GDM1 (cell line): ENCODE measurements at places on chromosomes 6 and 20.

GRCh38 chr6:88585276-88585692, 378.1 kb downstream of the RNGTT start:
- no peak for DNase-seq

- DNase-seq: no peak
These were observed 40.7 kb downstream of the PYGB start for GRCh38 chr20:25288291-25289181.

DNA sequence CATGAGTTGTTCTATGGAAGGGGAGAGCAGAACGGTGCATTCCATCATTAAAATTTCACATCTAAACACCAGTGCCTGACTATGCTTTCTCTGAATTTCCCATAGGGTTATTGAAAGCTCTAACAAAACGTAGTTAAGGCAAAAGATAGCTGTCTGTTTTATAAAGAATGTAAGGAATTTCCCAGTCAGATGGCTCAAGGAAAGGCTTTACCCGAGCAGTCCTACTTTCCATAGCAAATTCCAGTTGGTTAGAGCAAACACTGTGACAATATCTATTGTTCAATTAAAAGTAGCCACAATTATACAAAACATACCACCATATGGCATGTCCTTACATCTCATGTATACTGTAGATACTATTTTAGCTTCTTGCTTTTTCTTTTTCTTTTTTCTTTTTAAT, 1059.5 kb upstream of the FLRT3 start:
- DNase-seq: no peak

DNA sequence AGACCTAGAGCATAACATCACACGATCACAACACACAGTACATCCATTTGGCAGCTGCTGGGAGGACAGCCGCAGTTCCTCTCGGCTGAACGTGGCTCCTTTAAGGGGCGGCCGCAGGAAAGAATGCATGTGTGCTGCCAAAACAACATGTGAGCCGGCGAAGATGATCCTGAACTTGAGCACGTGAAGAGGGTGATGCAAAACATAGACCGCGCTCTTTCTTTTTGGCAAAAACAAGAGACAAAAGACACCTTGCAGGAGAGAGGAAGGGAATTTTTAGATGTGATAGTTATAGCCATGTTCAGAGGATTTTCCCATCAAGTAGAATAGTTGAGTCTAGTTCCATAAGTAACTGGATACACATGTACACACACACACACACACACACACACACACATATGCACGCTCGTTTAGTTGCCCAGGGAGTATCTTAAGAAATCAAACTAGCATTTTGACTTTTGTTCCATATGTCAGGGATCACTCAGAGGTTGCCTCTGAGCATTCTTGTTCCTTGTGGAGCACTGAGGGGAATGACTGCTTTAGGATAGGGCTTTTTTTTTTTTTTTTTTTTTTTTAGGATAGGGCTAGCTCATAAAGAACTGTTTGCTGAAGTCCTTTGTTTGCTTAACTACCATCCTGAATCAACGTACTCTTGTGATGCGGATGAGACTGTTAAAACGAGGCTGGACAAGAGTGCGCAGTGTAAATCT, 21.7 kb upstream of the RANBP9 start:
- DNase-seq: no peak

DNA sequence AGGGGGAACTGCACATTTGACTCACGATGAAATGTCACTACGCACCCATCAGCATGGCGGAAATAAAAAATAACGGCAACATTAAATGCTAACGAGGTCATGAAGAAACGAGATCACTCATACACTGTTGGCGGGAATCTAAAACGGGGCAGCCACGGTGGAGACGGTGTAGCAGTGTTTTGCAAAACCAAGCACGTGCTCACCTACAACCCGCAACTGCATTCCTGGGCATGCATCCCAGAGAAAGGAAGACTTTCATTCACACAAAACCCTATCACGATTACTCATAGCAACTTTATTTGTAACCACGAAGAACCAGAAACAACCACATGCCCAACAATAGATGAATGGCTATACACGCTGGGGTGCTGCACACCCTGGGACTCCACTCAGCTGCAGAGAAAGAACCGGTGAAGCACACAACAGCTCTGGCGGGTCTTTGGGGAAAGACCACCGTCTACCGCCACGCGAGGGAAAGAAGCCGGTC, 77.0 kb downstream of the YTHDF1 start:
- DNase-seq: no peak

DNA sequence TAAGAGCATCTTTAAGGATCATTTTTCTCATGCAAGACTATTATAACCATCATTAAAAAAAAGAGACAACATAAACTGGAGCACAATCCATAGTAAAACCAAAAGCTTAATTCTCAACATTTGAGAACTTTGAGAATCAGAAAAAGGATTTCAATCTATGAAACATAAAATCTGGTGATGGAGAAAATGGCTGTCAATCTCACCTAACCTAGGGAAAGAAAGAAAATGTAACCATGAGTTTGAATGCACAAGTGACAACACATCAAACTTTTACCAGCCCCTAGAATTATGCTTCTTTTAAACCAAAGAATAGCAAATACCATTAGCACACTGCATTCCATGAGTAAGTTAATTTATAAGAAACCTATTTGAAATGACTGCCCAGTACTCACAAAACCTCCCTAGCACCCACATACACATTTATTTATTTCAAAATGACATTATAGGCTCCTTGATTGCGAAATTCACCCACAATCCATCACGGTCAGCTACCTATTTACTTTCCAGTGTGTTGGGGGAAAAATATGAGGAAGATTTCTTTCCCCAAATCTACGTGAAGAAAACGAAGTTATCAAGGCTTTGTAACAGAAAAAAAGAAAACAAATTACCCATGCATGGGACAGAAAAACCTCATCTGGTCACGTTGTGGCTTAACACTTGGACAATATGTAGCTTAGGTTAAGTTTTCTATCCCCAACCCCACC, 828 bp downstream of the ASCC3 start:
- no peak for DNase-seq

DNA sequence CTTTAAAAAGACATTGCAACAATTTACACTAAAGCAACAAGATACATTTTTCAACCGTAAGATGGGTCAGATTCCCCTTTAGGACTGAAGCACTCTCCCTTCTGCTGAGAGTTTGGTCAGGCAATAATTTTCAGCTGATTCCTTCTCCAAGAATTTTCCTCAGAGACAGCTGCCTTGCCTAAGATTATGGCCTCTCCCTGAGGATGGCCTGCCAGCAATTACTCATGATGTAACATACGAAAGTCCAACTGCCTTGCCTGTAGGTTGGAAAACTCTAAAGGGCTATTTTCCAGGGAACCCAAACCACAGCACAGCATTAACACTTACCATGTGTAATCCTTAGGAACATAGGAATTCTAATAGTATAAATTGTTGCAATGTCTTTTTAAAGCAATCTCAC, 229.1 kb upstream of the FLRT3 start:
- DNase-seq: no peak

DNA sequence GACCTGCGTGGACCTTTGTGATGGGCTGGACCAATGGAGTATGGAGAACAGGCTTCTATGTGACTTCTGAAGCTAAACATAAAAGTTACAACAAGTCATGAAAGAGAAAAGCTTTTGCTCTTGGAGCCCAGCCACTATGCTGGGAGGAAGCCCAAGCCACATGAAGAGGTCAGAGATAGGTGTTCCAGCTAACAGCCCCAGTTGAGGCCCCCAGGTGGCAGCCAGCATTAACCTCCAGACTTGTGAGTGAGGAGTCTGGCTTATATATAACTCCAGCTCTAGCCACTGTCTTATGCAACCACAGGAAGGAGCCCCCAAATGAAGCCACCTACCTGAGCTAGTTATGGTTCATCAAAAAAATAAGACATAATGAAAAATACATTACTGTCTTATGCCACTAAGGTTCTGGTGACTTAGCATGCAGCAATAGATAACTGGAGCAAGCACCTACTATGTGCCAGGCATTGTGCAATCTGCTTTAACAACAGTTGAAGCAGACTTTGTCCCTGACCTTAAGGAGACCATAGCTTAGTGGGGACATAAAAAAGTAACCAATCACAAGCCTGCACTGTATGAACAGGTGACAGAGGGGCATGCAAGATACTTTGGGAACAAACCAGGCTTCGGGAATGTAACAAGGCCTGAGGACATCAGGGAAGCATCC, 599.6 kb downstream of the PTPRT start:
- DNase-seq: no peak

GRCh38 chr6:79657238-79657637, 26.1 kb downstream of the SH3BGRL2 start:
- DNase-seq: no peak

- no peak for DNase-seq
These were observed 686.6 kb upstream of the GJE1 start for GRCh38 chr6:141445928-141446628.

DNA sequence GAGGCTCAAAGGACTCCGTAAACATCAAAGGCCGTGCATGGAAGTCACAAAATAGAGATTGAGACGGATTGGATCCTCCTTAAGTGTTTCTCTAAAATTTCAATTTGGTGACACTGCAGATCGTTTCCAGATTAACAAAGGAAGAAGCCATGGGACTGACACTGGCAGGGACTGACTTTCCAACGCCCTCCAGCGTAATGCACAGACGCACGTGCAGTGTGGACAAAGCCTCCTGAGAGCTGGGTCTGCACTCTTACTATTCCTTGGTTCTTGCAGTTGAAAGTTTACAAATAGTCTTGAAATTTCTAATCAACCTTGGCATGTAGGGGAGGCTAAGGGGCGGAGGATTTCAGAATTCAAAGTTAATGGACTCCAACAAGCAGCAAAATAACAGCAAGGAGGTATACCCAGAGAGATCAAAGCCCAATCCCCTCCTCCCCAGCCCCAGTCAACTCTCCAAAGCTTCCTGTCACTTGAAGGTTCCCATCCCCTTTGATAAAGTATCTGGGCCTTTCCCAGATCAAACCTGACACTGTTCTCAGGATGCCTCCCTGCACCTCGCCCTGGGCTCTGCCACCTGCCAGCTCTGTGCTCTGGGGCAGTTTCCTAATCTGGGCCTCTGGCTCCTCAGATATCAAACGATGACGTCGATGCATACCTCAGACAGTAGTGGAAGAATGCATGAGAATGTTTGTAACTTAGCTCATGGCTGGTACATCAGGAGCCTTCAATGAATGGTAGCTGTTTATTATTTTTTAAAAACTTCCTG, 106.5 kb upstream of the TRAF3IP2 start:
- DNase-seq: no peak

GRCh38 chr6:47686411-47686810, 12.0 kb upstream of the ADGRF4 start:
- no peak for DNase-seq

GRCh38 chr6:75830959-75831885, 82.2 kb downstream of the MYO6 start:
- no peak for DNase-seq

DNA sequence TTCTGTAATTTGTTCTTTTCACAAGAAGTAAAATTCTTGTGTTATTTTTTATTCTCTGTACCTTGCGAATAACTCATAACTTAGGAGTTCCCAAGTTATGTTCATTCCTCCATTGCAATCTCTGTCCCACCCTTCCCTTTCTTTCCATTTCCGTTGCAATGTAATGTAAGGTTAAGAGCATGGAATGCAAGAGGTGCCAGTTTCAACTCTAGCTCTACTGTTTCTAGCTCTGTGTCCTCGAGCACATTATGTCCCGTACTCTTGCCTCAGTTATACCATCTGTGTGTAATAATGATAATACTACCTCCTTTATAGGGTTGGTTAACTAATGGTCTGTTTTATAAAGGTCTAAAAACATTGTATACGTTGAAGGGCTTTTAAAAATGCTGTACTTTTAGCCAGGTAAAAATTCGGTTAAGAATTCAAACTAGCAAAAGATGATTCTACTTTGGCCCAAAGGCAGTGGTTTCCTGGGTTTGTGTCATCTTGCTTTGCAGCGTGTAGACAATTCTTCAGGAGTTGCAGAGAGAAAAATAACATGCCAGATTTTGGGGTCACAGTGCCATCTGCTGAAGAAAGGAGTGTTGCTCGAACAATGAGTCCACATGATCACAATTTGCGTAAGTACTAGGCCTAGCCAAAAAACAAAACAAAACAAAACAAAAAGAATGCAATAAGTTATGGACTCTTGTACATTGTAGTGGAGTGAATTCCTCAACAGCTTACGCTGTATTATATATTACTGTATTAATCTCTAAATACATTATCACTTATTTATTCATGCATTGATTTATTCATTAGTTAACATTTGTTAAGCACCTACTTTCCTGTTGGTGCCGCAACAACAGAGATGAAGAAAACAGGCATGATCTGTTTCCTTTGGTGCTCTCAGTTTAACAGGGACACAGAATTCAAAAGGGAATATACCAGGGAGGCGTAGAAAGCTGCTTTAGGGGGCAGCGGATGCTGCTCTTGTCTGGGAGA, 10.0 kb upstream of the PFDN4 start:
- no peak for DNase-seq

- DNase-seq: no peak
These were observed 39.1 kb downstream of the SUN5 start for GRCh38 chr20:32965115-32965514.

DNA sequence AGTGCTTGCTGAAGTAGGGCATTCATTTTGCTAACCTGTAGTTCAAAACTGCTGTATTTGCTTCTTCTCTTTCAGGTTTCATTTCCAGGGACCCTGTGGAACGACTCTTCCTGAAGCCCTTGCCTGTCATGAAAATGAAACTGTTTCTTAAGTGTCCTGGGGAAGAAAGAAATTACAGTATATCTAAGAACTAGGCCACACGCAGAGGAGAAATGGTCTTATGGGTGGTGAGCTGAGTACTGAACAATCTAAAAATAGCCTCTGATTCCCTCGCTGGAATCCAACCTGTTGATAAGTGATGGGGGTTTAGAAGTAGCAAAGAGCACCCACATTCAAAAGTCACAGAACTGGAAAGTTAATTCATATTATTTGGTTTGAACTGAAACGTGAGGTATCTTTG, 3.4 kb upstream of the NOL7 start:
- DNase-seq: no peak

- DNase-seq: no peak
These were observed 18.1 kb downstream of the TUBB2B start for GRCh38 chr6:3209114-3210023.

GRCh38 chr6:115932481-115932880, 128.2 kb downstream of the FRK start:
- DNase-seq: no peak

- DNase-seq: no peak
These were observed 72.0 kb upstream of the INSM1 start for GRCh38 chr20:20295621-20296498.

GRCh38 chr6:166490671-166491500, 95.6 kb downstream of the RAMACL start:
- no peak for DNase-seq

- no peak for DNase-seq
These were observed 51.5 kb upstream of the CAP2 start for GRCh38 chr6:17341891-17342290.

- DNase-seq: no peak
These were observed 105.4 kb downstream of the NCOA3 start for GRCh38 chr20:47606983-47607613.
